D341Med (cell line): ENCODE measurements at places on chromosomes 2 and 18.

DNA sequence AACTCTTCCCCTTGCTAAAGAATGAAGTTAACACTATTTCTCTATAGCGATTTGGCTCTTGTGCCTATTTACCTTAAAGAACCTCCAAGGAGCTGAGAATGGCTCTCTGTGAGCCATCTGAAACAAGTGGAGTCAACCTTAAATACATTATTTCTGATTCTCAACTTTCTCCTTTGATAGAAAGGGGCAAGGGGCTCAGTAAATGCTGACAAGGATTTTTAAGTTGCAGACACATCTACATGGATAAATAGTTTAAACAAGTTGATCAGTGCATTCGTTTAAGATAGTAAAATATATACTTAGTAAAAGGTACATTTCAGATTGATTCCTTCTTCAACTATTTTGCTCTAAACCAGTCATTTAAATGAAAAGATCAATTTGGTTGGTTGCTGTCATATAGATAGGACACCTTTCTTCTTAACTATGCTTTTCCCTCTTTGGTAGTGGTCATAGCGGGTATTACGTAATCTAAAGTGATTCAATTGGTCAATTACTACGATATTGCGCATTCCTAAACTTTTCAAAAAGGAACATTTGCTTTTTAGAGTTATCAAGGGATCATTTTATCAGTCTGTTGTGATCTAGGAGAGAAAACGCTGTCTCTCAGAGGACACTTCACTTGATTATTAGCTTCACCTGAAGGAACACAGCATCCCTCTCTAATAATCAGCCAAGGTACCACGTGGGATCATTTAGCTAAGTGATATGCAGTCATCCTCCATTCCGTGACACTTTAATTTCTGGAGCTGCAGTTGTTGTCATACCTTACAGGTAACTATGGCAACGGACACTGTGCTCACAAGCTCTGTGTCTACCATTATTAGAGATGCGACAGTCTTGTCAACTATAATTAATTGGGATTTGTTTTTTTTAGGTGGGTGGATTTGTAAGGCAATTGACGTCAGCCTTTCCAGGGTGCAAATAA is 50.9 kb upstream of the KCNE4 start:
- DNase-seq: no peak

DNA sequence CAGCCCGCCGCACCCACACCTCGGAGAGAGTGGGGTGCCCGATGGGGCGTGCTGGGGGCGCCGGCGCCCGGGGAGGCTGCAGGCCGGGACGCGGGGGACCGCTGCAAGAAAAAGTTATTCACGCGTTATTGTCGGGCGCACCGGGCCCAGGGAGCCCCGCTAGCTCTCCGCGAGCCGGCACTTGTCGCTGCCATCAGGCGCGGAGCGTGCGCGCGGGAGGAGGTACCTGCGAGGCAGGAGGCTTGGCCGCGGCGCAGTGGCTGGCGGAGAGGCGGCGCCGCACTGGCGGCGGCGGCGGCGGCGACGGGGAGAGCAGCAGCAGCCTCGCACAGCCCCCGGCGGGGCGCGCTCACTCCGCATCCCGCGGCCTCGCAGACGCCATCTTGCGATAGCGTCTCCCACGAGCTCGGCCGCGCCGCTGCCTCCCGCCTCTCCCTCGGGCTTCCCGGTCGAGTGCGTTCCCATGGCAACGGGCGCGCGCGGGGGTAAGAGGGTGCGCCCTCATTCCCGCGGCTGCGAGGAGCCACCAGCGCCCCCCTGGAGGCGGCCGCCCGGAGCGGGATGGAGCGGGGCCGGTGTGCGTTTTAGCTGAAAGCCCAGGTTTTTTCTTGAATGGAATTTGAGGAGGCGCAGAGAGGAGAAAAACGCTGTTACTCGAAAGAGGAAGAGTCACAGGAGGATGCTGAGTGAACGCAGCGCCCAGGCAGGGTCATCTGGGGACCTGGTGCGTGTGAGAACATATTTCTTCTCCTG is at the start of gene CHN1:
TSS of gene CHN1 (minus strand) at position 402 of the 753 bp plus-strand sequence. CDS start 469 bp downstream, outside the sequence.
- DNase-seq: peak; percentile 87

GRCh38 chr2:98572676-98573075 is 35.6 kb downstream of the COA5 start:
- no peak for DNase-seq

GRCh38 chr2:14927021-14927564 is 294.6 kb downstream of the LRATD1 start:
- no peak for DNase-seq

GRCh38 chr2:121220995-121221394 is 64.0 kb downstream of the TFCP2L1 start:
- DNase-seq: no peak

GRCh38 chr18:433960-434359 is 66.5 kb downstream of the COLEC12 start:
- DNase-seq: no peak

GRCh38 chr2:132547090-132547687 is 122.8 kb downstream of the LYPD1 start:
- peak; percentile 60 for DNase-seq

DNA sequence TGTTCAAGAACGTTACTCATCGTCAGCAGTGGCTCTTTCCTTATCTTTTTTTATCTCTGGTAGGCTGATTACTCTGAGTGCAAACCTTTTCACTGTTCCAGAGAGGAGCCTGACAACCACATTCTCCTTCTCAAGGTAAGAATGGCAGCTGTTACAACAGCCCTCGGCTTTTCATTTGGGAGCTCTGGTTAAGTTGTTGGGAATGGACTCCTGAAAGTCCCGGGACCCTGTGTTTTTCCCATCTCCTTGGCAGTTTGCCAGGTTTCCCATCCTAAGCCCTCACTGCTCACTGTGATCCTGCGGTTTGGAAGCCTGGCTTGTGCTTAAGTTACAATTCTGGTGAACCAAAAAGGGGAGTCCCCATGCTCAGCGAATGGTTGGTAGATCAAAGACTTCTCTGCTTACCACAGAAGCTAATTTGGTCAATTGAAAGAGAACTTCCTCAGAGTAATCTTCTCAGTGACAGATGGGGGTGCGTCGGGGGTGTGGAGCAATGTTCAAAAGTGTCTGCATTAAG is 122.3 kb downstream of the LYPD6B start:
- no peak for DNase-seq

DNA sequence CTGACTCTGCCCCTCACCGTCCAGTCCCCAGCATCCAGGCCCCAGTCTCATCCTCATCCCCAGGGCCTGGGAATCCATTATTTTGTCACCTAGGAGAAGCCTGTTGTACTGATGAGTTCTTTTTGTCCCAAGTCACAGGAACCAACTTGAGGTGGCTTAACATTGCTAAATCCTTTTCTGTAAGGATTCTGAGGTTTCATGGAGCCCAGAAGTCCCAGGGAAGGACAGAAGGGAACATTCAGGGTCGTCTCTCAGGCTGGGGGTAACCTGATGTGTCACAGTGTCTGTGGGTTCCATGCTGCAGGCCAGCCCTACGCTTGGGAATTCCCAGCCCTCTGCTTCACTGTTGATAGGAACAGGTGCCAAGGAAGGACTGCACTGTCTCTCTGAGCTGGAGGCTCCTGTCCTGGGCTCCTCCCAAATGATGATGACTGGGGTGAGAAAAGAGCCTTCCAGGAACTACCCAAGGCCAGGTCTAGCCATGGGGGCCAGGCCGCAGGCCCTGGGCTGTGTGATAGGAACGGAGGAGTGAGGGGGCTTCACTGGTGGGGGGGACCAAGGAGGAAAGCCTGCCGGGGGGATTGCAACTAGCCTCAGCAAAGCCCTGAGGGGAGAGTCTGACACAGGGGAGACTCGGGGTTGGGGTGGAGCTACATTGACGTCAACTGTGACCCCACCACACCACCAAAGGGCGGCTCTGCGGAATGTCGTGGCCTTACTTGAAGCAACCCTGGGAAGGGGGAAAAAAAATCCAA is 145.7 kb downstream of the SMAD7 start:
- DNase-seq: no peak

DNA sequence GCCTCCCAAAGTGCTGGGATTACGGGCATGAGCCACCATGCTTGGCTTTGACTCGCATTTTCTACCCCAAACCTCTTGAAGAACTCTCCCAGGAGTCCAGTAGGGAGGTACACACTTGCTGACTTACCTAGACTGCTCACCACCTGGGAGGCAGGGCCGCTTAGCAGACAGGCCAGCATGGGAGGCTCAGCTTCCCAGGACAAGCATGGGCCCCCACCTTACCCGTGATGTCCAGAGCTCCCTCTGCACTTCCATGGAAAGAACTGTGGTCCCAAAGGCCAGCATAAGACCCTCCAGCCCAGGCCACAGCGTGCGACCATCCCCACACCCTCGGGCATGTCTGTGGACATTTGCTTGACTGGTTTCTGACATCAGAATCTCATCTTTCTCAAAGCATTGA is 36.8 kb downstream of the ST8SIA5 start:
- no peak for DNase-seq

GRCh38 chr2:176491172-176491904 is 222.1 kb downstream of the MTX2 start:
- DNase-seq: no peak

GRCh38 chr2:207528980-207529329 is 807 bp upstream of the CREB1 start:
- DNase-seq: no peak

GRCh38 chr2:68453761-68454360 is 13.2 kb downstream of the FBXO48 start:
- no peak for DNase-seq

- peak; percentile 66 for DNase-seq
Measured at GRCh38 chr18:27750014-27750413, 426.9 kb downstream of the CDH2 start.

DNA sequence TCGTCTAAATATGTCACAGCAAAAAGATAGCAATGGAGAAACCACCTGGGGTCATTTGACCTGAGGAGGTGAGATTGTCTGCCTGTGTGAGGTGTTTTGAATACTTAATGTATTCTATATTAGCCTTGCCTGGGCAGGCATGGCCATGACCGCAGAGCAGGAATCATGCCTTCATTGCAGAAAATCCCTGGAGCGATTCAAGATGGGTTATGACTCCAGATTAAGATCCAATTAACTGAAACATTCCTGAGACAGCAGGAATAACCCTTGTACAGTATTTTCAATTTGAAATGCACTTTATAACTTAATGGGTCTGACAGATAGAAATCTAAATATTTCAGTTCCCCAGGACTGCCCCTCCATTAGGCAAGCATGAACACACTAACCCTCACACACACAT is 227.3 kb upstream of the RAB6C start:
- no peak for DNase-seq

DNA sequence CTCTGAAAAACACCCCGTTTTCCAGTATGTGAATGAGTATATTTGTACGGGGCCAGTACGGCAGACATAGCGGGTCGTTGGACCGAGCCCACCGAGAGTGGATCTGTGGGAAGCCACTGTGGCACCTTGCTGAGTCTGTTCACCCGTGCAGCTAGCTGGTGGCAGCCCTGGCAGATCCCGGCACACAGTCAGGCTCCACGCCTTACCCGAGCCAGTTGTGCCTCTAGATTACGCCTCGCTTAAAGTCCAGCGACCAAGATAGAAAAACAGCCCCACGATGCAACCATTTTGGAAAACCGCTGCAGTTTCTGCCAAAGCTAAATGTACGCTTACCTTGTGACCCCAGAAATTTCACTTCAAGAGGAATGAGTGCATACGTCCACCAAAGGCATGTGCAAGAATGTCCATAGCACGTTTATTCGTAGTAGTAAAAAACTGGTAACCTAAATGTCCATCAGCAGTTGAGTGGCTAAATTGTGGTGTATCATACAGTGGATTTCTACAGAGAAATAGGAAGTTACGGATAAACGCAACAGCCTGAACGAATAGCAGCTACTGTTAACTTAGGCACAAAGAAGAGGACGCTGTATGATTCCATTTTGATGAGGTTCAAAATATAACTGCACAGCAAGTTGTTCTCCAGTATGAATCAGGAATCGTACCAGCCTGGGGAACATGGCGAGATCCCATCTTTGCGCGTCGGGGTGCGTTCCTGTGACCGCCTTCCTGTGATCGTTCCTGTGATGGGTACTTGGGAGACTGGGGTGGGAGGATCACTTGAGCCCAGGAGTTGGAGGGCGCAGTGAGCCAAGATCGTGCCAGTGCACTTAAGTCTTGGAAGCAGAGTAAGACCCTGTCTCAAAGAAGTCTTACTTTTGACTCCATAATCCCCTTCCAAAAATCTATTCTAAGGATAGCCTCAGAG is 688 bp upstream of the WDR33 start:
- no peak for DNase-seq

DNA sequence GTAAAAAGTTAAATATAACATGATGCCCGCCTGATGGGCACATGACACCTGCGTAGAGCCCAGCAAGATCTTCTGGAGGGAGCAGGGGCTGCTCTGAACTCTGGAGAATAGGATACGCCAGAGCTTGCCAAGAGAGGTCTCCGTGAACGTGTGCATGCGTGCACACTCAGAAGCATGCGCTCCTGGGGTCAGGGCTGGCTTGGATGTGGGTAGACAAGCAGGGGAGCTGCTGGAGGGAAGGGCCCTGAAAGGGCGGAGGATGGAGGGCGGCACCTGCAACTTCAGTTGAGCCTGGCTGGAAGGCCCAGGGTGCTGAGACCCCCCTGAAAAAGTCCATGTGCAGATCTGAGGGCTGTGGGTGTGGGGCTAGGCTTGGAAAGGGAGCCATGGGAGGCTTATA is 828.4 kb upstream of the SALL3 start:
- no peak for DNase-seq

GRCh38 chr18:37535968-37536367 is 29.6 kb downstream of the CELF4 start:
- DNase-seq: no peak

GRCh38 chr2:70936165-70936978 is 672 bp downstream of the ATP6V1B1 start:
- DNase-seq: no peak

- no peak for DNase-seq
Measured at GRCh38 chr2:98474979-98475632, 30.4 kb downstream of the INPP4A start.

DNA sequence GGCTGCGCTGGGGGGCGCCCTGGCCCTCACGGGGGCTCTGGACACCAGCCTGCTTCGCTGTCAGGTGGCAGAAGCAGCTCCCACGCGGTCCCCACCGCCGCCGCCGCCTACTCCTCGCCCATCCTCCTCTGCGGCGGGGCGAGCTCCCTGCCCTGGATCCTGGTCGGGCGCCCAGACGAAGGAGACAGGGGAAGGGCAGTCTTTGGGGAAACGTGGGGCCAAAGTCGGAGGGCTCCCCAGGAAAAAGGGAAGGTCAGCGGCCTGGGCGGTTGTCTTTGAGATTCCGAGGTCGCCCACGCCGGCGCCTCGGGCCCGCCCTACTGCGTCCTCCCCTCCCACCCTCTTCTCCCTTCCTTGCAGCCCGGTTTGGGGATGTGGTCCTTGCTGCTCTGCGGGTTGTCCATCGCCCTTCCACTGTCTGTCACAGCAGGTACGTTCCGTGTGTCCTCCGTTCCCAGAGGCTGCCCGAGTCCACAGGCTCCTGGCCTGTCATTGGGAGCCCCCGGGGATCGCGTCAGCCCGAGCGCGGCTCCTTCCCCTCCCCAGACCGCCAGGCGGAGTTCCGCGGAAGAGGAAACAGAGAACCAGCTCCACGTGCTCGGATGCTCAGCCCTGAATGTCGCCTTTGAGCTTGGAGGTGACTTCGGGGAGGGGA is 800 bp downstream of the IL1RL2 start:
- no peak for DNase-seq

GRCh38 chr2:78721355-78722033 is 304.0 kb upstream of the REG3G start:
- no peak for DNase-seq
